IMR-90 (cell line): ENCODE measurements at places on chromosomes 1 and 21.
A peak's percentile ranks its signal among the peaks of the same experiment; 100 is the strongest.

DNA sequence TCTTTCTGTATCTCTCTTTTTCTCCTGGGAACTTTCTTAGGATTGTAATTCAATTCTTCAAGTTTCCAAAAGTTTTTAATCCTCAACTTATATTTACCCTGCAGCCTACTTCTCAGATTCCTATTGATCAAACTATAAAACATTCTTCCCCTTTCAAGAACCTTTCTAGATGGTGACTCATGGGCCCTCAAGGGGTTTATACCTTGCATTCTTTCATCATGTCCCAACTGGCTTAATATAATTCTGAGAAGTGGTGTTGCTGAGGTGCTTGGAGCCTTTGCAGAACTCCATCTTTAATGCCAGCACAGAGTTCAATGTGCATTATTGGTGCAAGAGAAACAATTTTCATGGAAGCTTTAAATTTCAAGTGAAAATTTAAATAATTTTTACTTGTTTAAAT is 273.4 kb downstream of the VAV3 start:
- DNase-seq = no peak

DNA sequence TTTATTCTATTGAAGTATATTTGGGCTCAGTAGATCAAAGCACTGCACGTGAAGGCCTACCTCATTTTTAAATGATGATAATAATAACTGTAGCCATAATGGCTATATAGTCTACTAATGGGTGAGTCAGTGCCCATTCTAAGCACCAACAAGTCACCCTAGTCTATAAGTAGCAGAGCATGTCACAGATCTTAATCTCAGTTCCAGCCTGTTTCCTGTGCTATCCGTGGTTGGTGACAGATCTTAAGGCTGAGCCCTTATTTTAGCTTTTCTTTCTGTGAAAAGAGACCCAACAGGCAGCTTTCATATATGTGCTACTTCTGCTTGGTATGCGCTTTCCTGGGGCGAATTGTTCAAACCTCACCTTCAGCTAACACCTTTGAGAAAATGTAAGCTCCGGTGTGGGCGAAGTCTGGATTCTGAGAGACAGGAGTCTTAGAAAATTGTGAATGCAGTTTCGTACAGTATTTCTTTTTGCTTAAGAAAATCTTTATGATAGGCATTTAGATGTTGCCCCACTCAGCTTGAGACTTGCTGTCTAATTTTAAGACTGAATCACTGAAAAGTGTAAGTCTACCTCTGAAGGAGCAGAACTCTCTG is 59.6 kb downstream of the FMN2 start:
- DNase-seq = no peak

- no peak for DNase-seq
Measured at GRCh38 chr1:162206749-162207635, 137.5 kb downstream of the NOS1AP start.

GRCh38 chr21:42561762-42562650 is 48.4 kb downstream of the SLC37A1 start:
- no peak for DNase-seq

DNA sequence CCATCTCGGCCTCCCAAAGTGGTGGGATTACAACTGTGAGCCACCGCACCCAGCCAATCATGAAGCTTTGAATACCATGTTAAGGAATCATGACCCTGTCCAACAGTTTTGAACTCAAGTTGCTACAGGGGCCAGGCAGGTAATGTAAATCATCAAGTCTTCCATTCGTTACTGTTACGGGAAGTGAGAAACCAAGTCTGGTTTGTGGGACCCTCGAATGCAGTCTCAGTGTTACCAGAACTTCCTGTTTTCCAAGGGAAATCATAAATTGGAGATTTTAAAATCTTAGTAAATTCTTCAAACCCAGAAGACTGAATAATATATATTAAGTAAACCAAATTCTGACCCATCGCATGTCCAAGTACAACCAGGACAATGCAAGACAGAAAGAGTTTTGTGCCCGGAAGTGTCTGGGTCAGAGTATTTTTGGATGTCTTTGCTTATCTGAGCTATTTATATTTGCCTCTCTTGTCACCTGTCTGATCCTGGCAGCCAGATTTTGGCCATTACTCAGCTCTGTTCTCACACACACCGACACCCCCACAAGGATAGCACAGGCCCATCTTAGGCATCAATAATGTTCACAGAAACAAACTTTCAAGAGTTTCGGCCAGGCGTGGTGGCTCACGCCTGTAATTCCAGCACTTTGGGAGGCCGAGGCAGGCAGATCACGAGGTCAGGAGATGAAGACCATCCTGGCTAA is 8.8 kb downstream of the ATP5IF1 start:
- no peak for DNase-seq

DNA sequence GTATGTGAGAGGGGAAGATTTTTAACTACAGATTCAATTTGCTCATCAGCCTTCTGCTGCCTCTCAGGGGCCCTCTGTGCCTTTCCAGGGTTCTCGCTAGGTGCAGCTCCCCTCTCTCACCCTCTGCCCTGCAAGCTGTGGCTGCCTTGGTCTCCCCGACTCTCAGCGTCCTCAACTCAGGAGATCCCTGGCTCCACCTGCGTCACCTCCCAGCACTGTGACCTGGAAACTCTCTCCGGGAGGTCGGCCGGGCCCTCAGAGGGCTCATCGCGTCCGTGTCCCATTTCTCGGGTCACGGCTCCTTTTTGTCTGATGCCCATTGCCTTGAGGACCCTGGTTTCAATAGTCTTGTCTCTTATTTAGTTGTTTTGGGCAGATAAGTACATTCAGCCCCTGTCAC is 63.5 kb upstream of the ADARB1 start:
- DNase-seq = no peak

- DNase-seq = no peak
Measured at GRCh38 chr21:42669041-42669440, 15.6 kb downstream of the PDE9A start.

DNA sequence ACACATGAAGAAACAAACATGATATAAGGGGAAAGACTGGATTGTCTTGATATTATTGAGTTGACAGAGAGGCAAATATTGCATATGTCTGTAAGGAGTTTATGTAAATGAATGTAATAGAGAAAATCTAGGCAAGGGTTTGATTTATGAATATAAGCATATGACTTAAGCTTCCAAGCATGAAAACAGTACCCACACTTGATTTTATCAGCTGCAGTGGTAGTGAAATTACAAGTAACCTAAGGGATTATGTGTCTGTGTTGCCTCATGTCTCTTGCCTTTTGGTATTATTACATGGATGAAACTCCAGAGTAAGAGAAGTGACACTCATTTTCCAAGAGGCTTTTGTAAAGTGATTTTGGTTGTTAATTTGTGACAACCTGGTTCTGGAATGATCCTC is 1678.9 kb downstream of the KCNT2 start:
- DNase-seq = peak; percentile 18
